GM18507 (cell line): ENCODE measurements at places on chromosomes 6 and 20.

DNA sequence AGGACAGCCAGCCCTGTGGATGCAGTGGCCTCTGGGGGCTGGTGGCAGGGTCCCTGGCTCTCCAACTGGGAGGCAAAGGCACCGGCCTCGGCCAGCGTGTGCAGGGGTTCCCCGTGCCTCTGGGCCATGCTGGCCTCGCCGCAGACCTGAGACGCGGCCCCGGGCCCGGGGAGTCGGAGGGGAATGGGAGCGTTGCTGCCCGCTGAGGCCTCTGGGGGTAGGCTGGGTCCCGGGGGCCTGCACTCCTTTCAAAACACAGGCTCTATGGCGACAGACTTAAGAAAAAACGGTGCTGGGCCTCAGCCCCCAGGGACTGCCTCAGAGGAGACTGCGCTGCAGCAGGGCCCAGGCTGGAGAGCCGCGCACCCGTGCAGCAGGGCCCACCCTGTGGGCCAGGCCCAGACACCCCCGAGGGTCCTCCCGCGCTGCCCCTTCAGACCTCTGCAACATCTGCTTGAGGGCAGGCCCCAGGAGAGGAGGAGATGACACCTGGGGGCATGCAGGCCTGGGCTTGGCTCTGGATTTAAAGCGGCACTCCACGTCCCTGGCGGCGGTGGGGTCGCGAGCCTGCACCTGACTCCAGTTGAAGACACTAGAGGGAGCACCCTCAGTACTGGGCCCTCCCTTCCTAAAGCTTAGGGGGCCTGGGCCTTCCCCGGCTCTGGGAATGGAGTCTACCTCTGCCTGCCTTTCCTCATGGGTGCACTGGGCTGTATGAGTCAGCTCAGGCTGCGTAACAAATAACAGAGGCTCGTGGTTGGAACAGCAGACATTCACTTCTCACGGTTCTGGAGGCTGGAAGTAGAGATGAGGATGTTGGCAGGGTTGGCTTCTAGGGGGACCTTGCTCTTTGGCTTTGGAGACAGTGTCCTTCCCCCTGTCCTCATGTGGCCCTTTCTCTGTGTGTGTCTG is 117.4 kb upstream of the RPS6KA2 start:
- DNase-seq: no peak

- DNase-seq: no peak
These were observed 43.0 kb upstream of the CD83 start for GRCh38 chr6:14074476-14075094.

DNA sequence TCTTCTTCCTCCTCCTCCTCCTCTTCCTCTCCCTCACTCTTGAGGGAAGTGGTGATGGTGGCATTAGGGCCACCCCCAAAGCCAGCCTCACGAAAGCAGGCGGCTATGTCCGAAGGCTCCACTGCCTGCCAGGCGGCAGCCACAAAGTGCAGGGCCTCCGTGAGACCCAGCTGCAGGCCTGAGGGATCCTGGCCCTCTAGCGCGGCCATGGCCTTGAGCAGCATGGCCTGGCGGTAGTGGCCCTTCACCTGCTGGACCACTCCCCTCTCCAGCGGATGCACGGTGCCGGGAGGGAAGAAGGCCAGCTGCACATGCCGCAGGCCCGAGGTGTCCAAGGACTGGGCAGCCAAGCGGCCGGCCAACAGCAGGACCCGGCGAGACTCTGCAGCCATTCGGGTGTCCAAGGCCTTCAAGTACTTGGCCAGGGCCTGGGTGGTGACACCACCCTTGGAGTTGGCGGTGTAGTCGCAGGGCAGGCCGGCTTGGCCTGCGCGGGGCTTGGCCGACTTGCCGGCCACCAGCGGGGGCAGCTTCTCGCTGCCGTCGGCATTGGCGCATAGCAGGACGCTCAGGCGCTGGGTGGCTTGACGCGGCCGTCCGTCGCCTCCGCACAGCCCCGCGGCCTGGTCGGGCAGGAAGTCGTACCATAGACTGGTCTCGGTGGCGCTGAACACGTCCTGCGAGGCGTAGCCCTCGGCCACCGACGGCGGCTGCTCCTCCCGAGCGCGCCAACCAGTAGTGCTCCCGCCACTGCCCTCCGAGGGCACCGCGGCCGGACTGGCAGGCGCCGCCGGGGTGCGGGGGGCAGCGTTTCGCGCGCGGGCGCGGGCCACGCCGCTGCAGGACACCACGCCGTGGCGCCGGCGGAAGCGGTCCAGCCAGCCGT is 1.1 kb downstream of the CENPB start:
- DNase-seq: no peak

GRCh38 chr20:45012682-45013302 is 46.5 kb downstream of the STK4 start:
- DNase-seq: no peak

DNA sequence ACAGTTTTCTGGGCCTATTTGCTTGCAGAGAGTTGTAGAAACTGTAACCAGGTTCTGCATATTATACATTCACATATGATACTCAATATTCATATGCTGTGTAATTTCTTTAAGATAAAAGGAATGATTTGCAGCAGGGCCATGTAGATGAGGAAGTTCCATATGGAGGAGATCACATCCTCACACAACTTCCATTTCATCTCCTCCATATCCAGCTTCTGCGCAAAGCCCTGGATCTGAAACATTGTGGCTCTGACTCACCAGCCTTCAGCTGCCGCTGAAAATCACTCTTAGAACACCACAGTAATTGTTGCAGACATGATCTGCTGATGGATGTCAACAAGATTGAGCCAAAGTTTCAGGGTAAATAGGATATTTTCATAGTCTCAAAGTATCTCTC is 57.7 kb downstream of the PXDC1 start:
- no peak for DNase-seq

DNA sequence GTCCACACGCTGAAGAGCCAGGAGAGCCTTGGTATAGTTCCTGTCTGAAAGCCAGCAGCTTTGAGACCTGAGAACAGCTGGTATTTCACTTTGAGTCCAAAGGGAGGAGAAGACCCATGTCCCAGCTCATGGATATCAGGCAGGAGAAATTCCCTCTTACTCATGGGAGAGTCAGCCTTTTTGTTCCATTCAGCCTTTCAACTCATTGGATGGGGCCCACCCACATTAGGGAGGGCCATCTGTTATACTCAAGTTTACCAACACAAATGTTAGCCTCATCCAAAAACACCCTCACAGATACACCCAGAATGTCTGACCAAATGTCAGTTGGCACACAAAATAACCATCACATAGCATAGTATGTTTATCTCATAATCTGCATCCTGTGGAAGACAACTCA is 80.1 kb downstream of the GMDS start:
- no peak for DNase-seq

- DNase-seq: no peak
These were observed 9.4 kb downstream of the EPB41L2 start for GRCh38 chr6:131053546-131054240.

DNA sequence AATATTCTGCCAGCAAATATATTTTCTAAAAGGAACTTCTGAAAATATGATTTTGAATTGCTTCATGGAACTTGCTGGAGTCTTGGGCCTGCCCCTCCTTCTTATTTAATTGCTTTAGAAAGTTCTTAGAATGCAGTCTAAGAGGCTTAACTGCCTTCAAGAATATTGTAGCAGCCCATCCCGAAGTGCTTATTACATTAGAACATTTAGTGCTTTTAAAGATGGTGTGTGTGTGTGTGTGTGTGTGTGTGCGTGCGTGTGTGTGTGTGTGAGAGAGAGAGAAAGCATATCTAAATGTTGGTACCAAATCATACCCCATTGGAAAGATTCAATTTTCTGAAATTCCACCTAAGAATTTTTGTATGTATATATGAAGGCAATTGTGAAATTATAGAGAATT is 193.5 kb downstream of the SLC24A3 start:
- DNase-seq: no peak

- DNase-seq: no peak
These were observed 365.4 kb downstream of the TFAP2B start for GRCh38 chr6:51184046-51184445.

GRCh38 chr6:33815854-33816253 is 12.1 kb upstream of the MLN start:
- no peak for DNase-seq

- no peak for DNase-seq
These were observed 17.3 kb downstream of the SLC22A1 start for GRCh38 chr6:160138839-160139419.

GRCh38 chr6:21393441-21394165 is 199.9 kb upstream of the SOX4 start:
- DNase-seq: no peak

DNA sequence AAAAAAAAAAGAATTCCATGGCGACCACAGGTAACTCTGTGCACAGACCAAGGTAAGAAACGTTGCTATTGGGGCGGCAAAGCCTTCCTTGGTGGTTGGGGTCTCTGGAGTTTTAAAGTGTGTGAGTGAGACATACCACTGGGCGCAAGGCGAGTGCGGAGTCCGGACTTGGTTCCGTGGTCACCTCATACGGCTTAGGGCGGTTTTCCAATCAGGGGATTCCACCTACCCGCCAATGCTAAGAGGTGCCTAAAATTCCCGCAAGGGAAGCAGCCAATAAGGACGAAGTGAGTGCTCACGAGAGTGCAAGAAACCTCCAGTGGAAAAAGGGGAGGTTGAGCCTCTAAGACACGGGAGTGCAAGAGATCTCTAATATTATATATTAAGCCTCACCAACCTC is 68.6 kb upstream of the PRSS16 start:
- no peak for DNase-seq

DNA sequence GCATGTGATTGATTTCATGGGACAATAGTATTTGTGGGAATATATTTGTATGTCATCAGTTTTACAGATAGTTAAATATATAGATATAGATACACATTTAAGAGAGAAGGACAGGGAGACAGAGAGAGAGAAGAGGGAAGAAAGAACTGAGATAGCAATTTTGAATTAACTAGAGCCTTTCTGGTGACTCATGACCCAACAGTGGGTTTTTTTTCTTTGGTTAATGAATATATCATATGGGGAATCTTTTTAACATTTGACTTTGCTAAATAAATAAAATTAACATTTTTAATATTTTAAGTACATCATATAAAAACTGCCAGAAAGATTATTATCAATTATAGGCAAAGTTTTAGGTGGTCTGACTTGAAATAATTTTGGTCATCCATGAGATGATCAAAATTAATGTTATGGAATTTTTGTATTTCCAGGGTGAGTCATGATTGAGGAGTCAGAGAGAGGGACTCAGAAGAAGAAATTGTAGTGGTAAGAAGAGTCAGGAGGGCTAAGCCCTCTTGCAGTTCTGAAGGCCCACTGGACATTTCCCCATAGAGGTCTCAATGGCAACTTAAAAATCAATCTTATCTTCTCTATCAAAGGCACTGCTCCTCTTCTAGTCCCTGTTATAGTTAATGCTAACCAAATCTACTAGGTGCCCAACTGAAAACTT is 508.1 kb upstream of the MAP3K7 start:
- DNase-seq: no peak

DNA sequence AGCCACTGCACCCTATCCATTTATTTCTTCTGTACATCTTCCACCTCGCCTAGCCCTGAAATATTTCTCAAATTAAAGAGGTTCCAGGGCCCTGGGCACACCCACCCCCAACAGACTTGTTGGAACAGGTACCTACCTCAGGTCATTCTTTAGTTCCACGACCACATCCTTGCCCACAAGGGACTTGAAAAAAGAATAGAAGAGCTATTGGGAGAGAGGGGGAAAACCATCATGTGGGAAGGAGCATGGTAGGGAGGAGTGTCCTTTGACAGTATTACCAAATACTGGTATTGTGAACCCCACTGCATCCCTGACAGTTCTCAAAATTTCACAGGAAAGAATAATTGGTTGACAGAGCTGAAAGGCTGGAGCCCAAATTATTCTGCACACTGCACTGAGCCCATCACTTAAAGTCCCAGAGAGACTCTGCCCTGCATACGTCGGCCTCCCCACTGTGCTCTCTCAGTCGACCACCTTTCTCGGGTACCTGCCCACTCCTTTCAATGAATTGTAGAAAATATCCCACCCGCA is 762 bp downstream of the LSM2 start:
- no peak for DNase-seq

DNA sequence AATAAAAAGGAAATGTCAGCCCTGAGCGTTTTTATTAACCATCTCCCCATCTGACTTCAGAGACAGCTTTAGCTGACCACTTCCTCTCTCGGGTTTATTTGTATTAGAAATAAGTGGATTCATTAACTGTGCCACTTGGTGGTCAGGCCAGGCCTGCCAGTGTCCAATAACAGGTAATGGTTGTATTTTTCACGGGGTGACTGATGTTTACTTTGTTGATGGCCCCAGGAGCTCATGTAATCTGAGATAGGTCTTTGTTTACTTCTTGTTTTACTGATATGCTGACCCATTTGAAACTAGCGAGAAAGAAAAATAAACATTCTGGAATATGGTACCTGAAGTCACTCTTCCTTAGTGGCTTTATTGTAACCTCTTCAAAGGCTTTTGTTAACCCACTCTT is 504.3 kb upstream of the SLC35B3 start:
- no peak for DNase-seq

GRCh38 chr6:19879663-19880062 is 42.5 kb downstream of the ID4 start:
- DNase-seq: no peak

DNA sequence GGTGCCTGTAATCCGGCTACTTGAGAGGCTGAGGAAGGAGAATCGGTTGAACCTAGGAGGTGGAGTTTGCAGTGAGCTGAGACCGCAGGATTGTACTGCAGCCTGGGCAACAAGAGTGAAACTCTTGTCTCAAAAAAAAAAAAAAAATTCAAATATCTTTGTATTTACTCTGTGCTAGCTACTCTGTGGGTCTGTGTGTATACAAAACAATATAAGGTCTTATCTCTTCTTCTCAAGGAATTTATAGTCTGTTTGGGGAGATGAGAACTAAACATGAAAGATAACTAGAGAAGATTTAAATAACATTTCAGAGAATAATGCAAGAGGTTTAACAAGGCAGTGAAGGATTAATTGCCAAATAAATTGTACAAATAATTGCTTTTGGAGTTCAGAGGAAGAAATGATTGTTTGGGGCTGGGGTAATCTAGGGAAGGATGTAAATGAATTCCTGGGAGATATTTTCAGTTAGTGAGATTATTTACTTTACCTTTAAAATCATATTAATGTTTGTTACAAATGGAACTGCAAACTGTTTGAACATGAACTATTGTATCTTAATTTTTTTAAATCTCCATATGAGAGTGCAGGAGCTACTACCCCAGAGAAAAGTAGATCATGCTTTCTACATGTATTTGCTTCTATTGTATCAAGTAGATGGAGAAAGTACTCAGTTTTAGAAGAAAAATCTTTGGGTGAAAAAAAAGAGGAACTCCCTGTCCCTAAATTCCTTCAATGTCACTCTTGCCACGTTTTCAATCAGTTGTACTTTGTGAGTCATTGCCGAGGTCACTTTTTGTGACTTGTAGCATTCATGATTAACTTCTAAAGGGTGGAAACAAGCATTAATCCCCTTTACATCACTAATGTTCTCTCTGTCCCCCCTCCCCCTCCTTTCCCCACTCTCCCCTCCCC is 39.0 kb downstream of the NCOA3 start:
- no peak for DNase-seq

- DNase-seq: no peak
These were observed 45.7 kb downstream of the ILRUN start for GRCh38 chr6:34650823-34651222.

DNA sequence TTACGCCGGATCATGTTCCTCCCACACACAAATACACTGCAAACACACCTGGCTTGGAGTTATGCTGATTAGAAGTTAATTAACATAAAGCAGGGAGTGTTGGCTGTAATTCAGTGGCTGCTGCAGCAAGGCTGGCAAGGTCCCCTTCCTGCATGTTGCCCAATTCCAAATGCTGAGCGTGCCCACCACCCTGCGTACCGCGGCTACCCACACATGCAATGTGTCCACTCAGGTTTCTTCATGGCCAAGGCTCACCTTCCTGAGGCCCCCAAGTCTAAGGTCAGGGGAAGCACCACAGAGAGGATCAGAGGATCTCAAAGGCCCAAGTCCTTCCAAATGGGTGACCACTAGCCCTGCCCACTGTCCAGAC is 11.6 kb upstream of the PRND start:
- DNase-seq: no peak

- no peak for DNase-seq
These were observed 505.0 kb upstream of the SLC35B3 start for GRCh38 chr6:8940356-8940755.
